Fibroblast of skin of left biceps (primary cell): ENCODE measurements at places on chromosomes 12 and 14.

DNA sequence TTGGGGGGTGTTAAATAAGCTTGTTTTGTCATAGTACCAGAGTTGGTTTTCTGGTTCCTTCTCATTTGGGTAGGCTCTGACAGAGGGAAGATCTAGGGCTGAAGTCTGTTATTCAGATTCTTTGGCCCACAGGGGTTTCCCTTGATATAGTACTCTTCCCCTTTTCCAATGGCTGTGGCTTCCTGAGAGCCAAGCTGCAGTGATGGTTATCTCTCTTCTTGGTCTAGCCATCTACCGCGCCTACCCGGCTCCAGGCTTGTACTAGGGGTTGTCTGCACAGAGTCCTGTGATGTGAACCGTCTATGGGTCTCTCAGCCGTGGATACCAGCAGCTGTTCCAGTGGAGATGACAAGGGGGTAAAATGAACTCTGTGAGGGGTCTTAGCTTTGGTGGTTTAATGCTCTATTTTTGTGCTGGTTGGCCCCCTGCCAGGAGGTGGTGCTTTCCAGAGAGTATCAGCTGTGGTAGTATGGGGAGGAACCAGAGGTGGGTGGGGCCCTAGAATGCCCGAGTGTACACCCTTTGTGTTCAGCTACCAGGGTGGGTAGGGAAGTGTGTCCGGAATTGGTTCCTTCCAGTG is 209.7 kb downstream of the GPHN start:
- no peak for DNase-seq

DNA sequence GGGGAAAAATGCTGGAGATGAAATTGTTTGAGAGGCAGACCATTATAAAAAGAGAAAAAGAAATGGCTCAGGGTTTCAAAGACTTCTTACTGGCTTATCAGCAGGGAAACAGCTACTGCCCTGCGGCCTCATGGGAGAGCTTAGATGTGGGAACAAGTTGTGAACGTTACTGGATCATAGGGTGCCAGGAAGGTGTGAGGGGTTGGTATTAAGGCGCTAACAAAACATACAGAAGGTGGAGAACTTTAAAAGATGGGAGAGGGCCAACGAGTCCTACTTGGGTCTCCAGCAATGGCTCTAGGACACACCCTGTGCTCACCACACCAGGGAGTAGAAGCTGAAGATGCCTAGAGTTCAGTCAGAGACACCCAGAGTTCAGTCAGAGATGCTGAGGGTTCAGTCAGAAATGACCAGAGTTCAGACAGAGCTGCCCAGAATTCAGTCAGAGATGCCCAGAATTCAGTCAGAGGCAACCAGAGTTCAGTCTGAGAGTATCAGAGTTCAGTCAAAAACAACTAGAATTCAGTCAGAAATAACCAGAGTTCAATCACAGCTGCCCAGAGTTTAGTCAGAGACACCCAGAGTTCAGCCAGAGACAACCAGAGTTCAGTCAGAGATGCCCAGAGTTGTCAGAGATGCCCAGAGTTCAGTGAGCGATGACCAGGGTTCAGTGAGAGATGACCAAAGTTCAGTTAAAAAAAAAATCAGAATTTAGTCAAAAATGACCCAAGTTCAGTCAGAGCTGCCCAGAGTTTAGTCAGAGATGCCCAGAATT is 1103.6 kb downstream of the BCL11B start:
- DNase-seq: no peak

DNA sequence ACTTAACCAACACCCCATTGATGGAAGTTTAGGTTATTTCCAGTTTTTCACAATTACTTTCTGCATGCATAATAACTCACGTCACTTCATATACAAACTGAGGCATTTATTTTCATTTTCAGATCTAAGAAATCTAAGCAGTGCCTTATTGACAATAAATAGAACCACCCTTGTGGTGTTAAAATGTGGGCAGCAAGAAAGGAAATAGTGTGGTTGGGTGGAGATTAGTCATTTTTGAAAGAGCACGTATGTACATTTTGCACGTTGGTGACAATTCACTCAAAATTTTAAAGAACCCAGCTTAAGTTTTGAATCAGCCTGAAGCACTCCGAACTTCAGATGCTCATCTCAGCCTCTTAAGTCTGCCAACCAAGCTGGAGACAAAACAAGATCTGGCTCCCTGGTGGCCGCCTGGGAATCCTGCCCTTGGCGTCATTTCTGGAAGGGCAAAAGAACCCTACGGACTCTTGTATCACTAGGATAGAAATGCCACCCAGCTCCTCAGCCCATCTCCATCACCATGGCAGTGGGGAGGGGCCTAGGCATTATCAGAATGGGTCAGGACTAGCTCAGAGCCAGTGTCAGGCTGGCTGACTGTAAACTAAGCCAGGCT is 89.5 kb upstream of the BCL2L14 start:
- no peak for DNase-seq

DNA sequence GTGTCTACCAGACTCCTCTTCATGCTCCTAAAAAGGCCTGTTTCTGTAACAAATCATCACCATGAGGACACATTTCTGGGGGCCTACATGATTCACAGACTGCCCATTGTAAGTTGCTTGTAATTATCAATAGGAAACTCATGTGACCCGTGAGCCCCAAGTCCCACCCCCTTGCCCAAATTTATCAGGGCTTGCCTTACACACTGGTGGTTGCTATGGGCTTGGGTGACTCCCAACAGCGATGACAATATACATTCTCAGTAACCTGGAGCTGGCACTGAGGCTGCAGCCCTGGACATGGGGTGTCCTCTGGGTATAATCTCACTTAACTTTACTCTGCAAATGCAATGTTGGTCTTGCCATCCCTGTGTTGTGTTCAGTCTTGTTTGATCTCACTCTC is 149.2 kb downstream of the NRXN3 start:
- no peak for DNase-seq

DNA sequence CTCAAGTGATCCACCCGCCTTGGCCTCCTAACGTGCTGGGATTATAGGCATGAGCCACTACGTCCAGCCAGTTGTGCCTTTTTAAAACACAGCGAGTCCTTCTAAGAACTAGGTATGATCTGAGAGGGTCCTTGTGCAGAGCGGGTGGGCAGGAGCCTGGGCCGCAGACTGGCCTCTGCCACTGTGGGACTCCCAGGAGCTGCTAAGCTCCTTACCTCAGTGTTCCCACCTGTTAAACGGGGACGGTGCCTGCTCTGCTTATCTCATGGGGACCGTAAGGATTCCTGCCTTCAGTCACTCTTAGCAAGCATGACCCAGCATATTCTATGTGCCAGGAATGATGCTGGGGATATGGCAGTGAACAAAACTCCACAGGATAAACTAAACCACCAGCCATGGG is 136.9 kb downstream of the RBM19 start:
- DNase-seq: no peak

DNA sequence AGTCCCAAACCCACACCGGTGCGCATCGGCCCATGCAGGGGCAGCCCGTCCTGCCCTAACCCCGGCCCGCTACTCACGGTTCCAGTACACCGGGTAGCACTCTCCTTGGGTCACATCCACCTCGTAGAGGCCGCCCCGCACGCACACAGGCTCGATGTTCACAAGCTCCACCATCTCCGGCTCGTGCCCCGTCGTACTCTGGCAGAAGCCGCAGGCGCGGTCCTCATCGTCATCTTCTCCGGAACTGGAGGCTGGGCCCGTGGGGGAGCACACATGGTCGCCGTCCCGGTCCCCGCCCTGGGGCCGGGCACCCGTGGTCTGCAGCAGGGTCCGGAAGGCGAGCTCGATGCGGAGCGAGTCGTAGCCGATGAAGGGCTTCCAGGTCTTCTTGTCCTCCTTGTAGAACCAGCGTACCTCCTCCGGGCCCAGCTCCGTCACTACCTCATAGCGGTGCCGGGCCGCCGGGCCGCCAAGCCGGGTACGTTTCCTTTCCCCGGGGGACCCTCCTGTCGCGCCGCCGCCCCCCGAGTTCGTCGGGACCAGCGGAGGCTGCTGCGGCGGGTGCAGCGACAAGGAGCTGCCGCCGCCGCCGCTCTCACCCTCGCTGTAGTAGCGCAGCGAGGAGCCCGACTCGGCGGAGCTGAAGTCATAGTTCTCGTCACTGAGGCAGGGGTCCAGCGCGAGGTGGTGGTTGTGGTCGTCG is 788 bp downstream of the DDHD1 start:
- DNase-seq: no peak

DNA sequence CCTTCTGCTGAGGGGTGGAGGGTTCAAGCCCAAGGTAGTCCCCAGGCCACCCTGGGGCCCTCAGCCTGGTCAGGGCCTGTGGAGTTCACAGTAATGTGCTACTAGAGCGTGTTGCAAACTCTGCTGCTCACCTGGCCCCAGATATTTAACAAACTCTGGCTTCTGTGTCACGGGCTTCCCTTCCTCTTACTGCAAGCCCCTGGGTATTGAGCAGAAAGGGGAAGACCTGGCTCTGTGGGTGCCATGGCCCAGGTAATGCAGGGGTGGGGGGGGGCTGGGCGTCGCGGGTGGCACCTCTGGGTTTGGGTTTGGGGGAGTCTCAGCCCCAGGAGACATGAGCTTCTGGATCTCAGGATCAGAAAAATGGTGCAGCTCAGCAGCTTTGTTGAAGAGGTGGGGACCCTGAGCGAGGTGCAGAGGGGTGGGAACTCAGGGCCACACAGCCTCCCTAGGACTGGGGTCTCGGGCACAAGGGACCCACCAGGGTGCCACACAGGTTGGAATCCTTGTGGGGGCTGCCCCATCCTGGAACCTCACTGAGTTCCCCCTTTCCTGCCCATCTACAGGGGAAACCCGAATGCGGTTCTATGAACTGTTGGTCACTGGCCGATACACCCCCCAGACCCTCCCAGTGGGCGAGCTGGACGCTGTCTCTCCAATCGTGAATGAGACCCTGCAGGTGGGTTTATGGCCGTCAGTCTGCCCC is 4.0 kb downstream of the SETD1B start:
- no peak for DNase-seq

- DNase-seq: no peak
Measured at GRCh38 chr12:125049093-125049458, 16.2 kb upstream of the AACS start.

DNA sequence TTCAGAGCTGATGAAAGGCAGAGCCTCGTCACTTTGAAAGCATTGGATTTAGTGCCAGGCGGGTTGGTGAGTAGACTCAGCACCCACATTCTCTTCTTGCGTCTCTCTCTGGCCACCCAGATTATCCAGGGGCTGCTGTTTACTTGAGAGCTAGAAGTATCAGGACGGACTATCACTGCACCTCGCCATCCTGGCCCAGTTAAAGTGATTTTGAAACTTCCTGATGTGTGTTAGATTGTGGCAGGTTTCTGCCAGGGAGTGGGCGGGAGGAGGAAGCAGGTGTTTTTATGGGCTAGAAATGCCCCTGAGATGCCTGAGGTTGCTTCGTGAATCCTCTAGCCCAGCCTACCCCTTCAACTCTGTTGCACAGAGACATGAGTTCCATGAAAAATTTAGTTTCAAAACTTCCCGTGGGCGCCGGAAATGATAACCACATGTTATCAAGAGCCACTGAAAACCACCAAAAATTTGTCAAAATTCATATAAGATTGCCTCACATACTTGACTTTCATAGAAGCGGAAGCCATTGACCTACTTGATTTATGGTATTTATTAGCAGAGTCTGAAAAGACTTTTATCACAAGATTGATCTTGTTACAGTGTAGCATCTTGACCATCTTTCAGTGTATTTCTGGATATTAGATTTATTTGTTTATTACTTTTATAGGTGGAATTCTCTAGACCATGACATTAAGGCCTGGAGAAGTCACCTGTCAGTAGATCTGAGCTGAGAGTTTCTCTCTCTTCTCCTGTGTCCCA is 466.0 kb downstream of the RAD51B start:
- no peak for DNase-seq

- no peak for DNase-seq
Measured at GRCh38 chr12:108752387-108752786, 21.1 kb upstream of the CORO1C start.

GRCh38 chr12:84124211-84124610 is 788.4 kb downstream of the SLC6A15 start:
- no peak for DNase-seq

GRCh38 chr14:100824901-100825712 is 811 bp upstream of the MEG3 start:
- DNase-seq: no peak

GRCh38 chr12:51388069-51388799 is 3.0 kb downstream of the GALNT6 start:
- no peak for DNase-seq

- DNase-seq: no peak
Measured at GRCh38 chr12:54029529-54030441, 1.5 kb downstream of the HOXC6 start.

GRCh38 chr12:91171476-91171875 is 11.1 kb downstream of the DCN start:
- no peak for DNase-seq

DNA sequence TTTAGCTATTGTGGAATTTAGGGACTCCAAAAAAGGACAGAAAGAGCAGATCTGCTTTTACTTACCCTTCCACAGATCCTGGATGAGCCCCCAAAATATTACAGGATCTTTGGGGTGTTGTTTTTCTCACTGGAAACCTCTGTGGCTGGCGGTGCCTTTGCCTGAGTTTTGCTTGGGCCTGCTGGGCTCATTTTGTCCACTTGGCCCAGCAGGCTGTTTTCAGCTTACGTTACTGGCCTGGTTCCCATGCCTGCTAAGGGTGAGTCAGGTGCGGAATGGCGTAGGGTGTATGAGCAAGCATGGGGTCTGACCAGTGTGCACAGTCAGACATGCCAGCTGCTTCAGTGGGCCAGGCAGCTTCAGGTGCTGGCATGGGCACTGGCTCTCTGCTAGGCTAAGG is 45.8 kb downstream of the HSD17B6 start:
- no peak for DNase-seq

DNA sequence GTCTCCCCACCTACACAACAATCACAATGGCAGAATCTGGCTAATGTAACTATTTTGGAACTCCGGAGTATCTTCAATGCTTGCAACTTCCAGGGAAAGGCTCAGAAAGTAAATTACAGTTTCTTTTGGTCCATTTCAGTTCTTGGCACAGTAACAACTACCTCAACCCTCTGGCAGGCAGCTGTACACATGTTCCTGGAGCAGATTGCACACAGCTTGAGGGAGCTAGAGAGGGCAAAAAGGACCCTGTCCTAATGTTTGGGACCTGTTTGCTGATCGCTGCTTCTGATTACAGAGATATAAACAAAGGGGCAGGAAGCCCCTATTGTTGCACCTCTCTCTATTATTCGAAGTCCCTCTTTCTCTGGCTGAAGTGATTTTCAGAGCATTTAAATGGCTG is 35.2 kb upstream of the SLC38A1 start:
- DNase-seq: no peak

- DNase-seq: no peak
Measured at GRCh38 chr12:153080-153746, 60.7 kb downstream of the SLC6A12 start.

DNA sequence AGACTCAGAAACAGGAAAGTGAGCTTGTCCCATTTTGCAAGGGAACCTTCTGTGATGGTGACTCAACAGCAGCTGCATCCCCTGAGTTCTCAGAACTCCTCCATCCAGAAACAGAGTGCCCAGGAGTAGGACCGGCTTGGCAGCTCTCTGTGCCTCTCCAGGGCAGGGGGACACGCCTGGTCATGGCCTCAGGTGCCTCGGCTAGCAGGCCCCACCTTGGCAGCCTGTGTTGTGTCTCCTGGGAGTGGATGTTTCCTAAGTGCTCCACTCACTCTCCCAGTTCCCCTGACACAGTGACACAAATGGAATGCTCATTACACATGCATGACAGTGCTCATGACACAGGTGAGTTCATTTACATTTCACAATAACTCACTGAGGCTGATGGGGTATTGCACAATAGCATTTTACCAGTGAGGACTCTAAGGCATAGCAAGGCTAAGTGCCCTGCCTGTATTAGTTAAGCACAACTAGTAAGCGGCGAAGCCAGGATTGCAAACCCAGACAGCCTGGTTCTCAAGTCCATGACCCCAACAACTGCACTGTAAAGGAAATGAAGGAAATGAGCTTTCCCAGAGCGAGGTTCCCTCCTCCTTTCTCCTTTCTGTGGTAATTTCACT is 47.4 kb downstream of the CALM1 start:
- no peak for DNase-seq
